ENCODE measurements at places on chromosomes 6 and 20.

DNA sequence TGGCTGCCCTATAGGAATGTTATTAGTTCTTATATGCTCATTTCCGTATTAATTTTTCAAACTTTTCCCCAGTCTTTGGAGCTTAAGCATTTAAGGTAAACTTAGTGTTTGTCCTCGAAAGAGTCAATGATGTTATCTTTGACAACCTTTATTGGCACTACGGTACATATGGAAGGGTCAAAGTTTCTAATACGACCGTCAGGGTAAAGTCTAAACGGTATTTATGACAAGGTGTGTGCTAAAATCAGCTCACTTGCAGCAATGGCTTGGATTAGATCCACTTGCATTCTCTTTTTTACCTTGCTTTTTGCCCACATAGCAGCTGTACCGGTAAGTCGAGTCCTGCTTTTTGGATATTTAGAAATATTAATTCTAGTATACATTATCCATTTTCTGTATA lies at the start of gene MEP1A:
Gene MEP1A, plus strand, starts transcription at position 252 of the 400 bp plus-strand sequence. Its CDS starts 10 bp downstream, at position 262.
- no peak for DNase-seq

GRCh38 chr6:56727097-56727850 lies 84.6 kb upstream of the DST start:
- no peak for DNase-seq

- DNase-seq: no peak
Observed at GRCh38 chr6:161658211-161658610, 384.4 kb upstream of the AGPAT4 start.

- DNase-seq: no peak
Observed at GRCh38 chr6:73079611-73079955, 145.7 kb downstream of the KHDC1L start.

DNA sequence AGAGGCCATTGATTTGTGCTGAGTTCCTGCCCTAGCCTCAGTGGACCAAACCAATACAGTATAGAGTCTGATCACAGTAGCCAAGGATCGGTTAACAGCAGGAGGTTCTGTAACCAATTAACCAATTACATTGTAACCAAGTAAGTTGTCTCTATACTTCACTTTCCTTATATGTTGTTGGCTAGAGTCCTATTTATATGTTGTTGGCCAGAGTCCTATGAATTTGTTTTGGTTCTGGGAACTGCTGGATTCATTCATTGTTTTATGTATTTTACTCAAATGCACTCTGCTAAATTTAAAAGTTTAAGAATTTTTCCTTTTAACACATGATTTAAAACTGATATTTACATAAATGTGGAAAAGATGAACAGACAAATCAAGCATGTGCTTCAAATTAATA lies 597.4 kb upstream of the HS3ST5 start:
- no peak for DNase-seq

DNA sequence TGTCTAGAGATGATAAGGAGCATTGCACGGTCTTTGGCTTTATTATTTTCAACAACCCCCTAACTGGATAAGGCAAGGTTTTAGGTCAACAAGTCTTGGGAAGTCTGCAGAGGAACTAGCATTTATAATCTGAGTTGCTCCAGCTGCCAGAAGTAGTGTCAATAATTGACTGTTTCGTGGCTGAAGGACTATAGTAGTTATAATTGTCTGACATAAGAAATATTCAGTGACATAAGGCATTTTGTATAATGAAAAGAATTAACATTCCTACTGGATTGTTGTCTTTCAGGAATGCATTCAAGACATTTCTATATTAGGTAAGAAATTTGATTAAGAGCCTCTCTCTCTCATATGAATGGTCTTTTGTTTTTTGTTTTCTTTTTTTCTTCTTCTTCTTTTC lies 136.9 kb upstream of the SGK1 start:
- no peak for DNase-seq

DNA sequence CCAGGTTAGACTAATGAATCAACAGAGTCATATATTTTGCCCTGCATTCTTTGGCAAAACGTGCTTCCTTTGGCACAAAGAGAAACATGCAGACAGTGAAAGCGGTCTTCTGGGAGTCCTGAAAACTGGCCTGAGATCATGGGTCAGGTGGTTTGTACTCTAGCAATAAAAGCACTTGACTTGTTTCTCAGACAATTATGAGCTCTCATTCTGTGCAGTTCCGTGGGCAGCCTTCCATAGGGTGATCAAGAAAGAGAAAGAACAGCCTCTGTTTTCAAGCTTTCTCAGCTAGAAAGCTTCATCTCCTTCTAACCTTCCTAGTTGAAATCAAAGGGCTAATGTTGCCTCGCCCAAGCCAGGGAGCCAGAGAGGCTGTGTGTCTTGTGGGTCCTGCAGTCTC lies 62.7 kb upstream of the ISM1 start:
- DNase-seq: no peak

DNA sequence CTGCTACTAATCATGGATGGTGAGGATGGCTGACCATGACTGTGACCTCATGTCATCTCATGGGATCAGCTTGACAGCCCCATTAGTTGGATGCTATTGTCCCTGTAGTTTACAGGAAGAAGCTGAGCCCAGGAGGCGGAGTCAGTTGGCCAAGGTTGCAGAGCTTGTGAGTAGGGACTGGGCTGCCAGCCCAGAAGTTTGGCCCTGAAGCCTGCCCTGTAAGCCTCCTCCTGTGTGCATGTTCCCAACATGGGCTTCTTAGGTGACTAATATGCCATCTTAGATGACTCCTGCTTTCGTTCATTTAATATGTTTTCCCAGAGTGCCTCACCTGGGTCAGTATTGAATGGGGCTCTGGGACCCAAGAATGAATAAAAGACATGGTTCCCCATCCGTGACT lies 6.9 kb downstream of the EDN3 start:
- DNase-seq: no peak
